NCI-H524 (cell line): ENCODE measurements at places on chromosomes 5 and 9.

- DNase-seq, result no peak
Observed at GRCh38 chr9:3434594-3434993, 91.2 kb downstream of the RFX3 start.

GRCh38 chr5:9034649-9035048, 511.2 kb downstream of the SEMA5A start:
- DNase-seq, result no peak

DNA sequence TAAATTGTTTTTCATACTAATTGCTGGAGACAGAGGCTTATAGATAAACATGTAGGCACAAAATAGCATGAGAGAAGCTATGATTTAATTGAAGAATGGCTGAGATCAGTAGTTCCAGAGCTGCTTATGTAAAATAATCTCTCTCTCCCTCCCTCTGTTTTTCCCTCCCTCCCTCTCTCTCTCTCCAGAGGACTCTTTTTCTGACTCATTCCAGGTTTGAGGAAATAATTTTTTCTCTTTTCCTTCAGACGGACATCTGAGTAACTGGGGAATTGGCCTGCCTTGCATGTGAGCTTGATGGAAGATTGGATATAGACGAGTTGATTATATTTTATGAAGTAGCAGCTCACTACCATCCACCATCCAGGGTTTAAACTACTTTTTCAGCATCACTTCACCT, 35.5 kb downstream of the KCTD16 start:
- DNase-seq, result no peak

- no peak for DNase-seq
Observed at GRCh38 chr5:175638305-175638704, 19.6 kb upstream of the HRH2 start.

DNA sequence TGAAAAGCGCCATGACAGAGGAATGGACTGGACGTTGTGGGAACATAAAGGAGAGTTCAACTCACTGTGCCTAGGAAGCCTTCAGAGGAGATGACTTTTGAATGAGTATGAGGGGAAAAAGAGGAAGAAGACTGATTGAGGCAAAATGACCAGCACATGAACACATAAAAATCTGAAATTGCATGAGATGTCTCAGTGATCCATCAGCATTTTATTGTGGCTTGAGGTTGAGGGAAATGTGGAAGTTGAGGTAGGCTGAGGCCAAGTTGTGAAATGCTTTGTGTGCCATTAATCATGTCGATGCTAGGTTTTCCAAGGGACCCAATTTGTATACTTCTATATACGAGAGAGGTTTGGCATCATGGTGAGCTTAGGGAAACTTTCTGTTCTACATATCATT, 140.9 kb upstream of the TLX3 start:
- DNase-seq, result no peak

- DNase-seq, result no peak
Observed at GRCh38 chr5:5209089-5209488, 69.0 kb downstream of the ADAMTS16 start.

DNA sequence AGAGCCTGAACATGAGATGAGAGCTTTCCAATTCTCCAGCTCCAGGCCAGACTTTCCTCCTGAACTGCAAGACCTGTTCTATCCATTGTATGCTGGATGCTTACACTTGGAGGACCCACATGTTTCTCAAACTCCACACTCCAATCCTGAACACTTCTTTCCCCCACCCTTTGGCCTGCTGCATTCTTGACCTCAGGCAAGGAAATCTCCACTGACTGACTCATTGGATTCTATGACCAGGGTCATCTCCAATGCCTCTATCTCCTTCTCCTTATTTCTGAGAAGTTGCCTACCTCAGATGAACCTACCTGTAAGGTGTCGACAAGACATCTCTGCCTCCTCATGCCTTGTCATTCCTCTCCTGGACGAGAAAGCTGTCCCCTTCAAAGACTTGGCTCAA, 153.6 kb downstream of the CRB2 start:
- no peak for DNase-seq

DNA sequence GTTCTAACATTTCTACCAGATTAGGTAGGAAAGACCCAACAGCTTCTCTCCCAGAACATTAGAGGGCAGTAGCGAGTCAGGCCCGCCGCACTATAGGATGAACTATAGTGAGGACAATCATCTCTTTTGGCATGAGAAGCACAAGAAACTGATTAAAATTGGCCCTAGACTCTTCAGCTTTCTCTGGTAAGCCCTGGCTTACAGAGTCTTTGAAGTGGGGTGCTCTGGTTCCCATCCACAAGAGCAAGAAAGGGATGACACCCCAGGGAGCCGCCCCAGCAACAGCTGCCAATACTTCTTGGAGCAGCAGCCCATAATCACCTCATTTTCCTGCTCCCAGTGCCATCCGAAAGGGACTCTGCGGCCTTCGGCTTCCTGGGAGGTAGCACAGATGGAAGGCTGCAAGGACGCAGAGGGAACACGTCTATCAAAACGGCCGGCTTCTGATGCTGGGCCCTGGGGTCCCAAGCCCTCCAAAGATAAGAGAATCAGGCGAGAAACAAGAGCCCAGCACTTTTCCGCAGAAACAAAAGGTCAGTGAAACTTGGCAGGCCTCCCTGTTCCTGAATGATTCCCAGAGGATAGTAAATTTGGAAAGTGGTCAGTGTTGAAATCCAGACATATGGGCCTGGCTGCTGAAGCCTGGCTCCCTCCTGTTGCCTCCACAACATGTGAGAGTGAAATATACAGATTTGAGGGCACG, 69.3 kb downstream of the HSD17B3 start:
- no peak for DNase-seq

GRCh38 chr5:76069061-76069735, 14.0 kb upstream of the SV2C start:
- DNase-seq, result peak; percentile 88

DNA sequence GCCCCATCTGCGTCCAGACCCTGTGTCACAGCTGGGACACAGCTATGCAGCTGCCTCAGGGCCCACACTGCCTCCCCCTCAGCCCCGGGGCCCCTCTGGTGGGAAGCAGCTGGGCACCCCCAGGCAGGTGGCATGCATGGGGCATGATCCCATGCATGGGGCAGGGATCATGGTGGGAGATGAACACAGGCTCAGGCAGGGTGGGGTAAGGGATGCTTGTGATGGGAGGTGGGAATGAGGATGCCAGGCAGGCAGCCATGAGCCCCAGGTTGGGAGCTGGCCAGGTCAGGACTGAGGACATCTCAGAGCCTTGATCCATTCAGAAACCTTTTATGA, 19.7 kb downstream of the EEIG1 start:
- DNase-seq, result no peak

DNA sequence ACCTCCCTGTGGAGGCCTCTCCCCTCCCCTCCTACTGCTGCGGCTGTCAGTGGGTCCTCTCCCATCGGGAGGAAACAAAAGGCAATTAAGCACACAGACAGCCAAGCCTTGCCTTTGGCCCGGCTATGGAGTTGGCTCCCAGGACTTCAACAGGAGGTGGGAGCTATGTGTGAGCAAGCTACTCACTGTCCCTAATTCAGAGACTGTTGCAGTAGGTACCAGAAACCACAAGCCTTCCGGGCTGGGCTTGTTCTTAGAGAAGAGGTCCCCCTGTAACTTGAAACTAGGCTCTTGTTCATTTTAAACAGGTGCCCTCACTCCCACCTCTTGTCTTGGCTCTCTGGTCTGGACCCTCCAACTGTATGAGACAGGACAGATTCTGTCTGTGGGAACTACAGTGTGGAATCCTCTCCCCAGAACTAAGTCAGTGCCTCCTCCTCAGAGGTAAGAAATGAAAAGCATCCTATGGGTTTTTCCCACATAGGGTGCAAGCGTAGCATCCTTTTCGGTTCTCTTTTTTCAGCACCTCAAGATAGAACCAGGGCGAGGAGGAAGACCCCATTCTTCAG, 561.1 kb downstream of the EBF1 start:
- DNase-seq, result no peak

DNA sequence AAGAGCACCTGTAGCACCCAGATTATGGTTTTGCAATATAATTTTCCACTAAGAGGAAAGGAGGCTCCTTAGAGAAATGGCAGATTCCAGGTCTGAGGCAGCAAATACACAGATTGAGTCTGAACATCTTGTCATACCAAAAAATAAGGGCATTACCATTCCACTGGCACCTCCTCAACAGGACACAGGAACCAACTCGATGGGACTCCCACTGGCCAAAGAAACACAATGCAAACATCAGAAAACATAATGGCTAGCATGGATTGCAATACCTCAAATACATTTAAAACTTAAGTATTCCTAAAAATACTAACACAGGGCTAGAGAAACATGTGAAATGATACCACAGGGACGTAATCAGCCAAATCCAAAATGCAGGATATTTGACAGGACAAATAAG, 12.4 kb upstream of the RANBP17 start:
- no peak for DNase-seq

GRCh38 chr9:84339503-84339902, 1.1 kb downstream of the SLC28A3 start:
- peak; percentile 35 for DNase-seq

- no peak for DNase-seq
Observed at GRCh38 chr5:42074353-42074752, 149.3 kb downstream of the FBXO4 start.

DNA sequence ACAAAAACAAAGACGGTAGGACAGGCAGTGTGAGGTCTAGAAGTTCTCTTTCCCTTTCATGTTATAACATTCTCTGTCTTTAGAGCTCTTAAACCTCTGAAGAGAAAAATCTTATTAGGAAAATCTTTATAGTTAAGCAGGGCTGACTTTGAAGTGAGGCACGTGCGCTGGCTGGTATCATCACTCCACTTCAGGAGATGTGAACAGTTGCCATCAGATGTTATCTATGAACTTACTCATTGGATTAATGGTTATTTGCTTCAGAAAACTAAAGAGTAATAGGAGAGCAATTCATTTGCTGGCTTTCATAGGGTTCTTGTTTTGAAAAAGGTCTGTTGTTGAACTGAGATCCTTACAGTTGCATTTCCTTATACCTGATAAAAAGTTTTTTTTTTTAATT, 25.7 kb downstream of the LRRTM2 start:
- peak; percentile 47 for DNase-seq

GRCh38 chr5:115487756-115488155, 56.8 kb downstream of the FEM1C start:
- no peak for DNase-seq

DNA sequence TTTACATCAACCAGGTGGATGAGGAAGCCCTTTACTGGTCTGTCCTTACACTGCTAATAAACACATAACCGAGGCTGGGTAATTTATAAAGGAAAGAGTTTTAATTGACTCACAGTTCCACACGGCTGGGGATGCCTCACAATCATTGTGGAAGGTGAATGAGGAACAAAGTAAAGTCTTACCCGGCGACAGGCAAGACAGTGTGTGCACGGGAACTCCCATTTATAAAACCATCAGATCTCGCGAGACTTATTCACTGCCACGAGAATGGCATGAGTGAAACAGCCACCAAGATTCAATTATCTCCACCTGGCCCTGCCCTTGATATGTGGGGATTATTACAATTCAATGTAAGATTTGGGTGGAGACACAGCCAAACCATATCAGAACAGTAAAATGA, 67.3 kb upstream of the GRAMD2B start:
- DNase-seq, result no peak

GRCh38 chr5:102718819-102719218, 36.3 kb upstream of the PAM start:
- DNase-seq, result no peak

DNA sequence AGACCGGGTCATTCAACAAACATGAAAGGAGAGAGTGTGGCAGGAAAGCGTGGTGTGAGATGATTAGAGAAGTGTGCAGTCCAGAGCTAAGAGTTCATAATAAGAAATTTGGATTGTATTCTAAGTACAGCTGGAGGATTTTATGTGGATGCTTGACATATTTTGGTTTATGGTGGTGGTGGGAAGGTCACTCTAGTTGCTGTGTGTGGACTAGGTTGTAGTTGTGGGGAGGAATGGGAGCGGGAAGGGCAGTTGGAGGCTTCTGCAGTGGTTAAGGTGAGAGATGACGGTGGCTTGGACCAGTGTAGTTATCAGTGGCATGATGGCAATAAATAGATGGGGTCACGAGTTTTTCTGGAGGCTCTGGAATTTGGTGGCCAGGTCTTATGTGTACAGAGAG, 45.7 kb upstream of the GPR151 start:
- DNase-seq, result no peak

DNA sequence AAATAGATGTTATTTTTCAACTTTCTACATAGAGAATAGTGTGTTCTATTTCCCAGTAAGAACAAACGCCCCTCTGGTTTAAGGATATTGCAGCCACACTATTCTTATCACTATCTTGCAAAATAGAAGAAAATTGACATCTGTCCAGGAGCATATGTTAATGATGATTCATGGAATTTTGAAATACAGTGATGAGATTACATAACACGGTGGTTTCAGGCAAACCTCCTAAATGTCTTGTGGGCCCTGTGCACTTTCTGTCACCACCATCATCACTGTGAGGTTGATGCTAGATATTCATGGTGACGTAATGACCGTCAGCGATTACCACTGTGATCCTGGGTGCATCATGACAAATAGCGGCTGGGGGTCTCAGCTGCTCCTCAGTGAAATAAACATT, 48.1 kb downstream of the CFAP90 start:
- DNase-seq, result peak; percentile 7

GRCh38 chr9:84266087-84266561, 74.4 kb downstream of the SLC28A3 start:
- peak; percentile 46 for DNase-seq

DNA sequence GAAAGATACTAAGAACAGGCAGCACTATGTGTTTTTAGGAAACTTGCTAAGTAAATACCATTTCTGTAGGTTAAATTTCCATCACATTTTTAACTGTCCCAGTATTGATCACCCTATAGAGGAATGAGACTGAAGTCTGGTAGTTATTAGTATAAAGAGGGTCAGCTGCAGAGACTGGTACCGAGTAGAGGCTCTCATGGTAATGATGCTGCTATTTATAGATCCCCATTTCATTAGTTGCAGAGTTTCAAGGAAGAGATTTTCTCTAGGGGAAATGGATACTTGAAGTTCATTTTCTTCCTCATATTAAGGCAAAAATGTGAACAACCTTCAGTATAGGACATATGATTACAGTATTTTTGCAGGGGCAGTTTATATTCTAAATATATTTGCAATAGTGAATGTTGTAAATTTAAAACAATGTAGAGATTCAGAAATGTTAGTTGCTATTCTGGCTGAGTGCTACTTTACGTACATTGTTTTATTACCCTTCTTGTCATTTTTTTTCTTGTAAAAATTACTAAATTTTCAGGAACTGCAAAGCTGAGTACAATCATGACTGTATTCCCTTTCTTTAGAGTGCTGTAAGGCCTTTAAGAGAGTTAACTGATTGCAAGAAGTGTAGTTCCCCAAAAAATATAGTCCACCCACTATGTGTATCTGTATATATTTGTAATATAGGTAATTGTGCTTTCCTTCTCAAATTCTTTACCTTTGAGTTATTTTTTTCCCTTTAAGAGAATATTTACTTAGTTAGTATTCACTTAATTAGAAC, 14.7 kb downstream of the PBX3 start:
- DNase-seq, result peak; percentile 58
